ENCODE measurements at places on chromosomes 1 and 21. TPM values are rescaled to one million over a fixed set of nuclear protein-coding genes. Genes with fewer than 3 reads are reported as not detected.

The BATF3 gene
- total RNA-seq: 0.68 TPM

GRCh38 chr1:58870298-58870676, 86.4 kb upstream of the JUN start:
- ATAC-seq: no peak

- no peak for ATAC-seq
Measured at GRCh38 chr1:178382372-178382771, 114.4 kb downstream of the CLEC20A start.

- no peak for ATAC-seq
Measured at GRCh38 chr1:220839474-220839873, 39.8 kb upstream of the HLX start.

- ATAC-seq: no peak
Measured at GRCh38 chr1:230745071-230745470, 2.1 kb upstream of the CAPN9 start.

The C1orf94 gene
- not detected for total RNA-seq

The TENT5C gene
- total RNA-seq: 1.1 TPM

GRCh38 chr1:26555550-26555981, 26.0 kb downstream of the RPS6KA1 start:
- no peak for ATAC-seq

GRCh38 chr1:247347477-247348222, 16.0 kb upstream of the ZNF496 start:
- ATAC-seq: peak; percentile 17

The HSD3B1 gene
- total RNA-seq: not detected

- ATAC-seq: peak; percentile 71
Measured at GRCh38 chr1:172895761-172896160, 155.0 kb downstream of the TNFSF18 start.

DNA sequence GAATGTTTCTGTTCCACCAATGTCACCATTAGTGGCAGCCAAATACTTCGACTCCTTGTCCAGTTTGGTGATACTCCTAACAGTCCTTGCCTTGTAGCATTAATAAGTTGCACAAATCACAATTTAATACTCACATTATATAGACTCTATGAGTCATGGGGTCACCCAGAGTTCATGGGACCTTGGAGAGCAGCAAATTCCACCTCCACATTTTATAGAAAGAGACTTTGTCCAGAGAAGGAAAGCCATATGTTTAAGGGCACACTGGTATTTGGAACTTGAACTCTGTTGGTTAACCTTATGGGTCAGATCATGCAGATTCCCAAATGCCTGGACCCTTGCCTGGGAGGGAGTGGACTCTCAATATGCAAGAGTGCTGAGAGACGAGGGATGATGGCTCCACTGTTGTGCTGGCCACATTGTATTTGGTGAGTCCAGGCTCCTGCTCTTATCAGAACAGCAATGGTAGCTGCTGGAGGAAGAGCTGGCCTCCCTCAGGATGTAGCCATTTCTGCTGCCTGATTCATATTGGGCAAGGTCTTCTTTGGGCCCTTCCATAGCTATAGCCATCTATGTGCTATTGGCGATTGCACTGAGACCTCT, 30.6 kb downstream of the DNAJC6 start:
- peak; percentile 70 for ATAC-seq

DNA sequence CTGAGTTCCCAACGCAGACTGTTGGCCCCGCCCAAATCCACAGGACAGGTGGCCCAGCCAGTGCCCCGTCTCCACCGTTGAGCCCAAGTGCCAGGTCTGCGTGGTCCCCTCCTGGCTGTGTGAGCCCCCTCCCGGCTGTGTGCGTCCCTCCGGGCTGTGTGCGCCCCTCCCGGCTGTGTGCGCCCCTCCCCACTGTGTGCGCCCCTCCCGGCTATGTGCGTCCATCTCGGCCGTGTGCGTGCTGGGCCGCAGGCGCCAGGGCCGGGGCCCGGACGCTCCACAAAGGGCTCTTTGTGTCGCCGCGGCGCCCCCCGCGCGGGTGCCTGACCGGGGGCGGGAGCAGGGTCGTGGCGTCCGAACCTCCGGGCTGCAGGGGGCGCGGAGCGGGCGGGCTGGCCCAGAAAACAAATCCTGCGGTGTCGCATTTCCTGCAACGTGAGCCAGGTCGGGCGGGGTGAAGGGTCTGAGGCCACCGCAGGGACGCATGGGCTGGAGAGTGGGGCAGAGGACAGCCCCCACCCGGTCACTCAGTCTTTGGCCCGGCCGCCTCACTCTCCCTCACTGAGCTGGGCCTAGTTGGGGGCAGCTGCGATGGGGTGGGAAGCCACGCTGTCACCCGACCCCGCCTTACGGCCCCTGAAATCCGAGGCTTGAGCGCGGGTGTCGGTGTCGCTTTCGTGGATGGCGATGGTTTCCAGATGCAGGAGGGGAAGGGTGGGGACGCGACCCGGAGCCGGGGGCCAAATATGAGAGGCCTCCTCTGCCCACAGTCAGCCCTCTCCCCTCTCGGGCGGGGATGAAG, 18.8 kb downstream of the TNFRSF25 start:
- no peak for ATAC-seq

DNA sequence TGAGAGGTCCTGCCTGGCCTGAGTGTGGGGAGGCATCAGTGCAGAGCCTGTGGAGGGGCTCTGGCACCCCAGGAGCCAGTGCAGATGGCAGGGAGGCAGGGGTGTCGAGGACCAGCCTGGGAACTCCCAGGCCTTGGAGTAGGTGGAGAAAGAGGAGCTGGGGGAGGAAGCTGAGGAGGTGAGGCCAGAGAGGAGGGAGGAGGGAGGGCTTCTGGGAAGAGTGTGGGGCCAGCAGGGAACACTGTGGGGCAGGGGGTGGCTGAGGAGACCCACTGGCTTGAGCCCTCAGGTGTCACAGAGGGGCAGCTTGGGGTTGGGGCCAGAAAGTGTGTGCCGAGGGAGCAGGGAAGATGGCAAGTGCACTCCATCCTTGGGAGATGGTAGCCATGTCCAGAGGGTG, 3.8 kb downstream of the COQ8A start:
- no peak for ATAC-seq

- ATAC-seq: no peak
Measured at GRCh38 chr1:65940126-65940525, 147.4 kb downstream of the PDE4B start.

GRCh38 chr1:102032534-102032933, 35.8 kb upstream of the OLFM3 start:
- ATAC-seq: no peak

GRCh38 chr1:203276408-203276807, 28.9 kb upstream of the BTG2 start:
- no peak for ATAC-seq

DNA sequence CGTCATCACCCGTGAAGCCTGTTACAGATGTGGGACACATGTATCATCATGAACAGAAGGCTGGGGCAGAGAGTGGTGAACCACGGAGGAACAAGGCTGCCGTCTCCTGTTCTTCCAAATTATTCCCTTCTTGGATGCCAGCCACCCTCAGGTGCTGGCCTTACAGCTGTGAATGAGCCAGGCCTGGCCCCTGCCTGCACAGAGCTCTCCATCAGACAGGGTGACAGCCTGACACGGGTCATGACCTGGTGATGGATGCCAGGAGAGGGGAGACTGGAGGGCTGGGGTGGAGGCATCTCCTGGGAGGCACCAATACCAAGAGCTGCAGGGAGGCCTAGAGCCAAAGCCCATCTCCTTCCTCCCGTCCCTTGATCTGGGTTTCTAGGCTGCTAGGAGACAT, 230.0 kb upstream of the C1orf174 start:
- no peak for ATAC-seq

GRCh38 chr1:114641377-114641776, 28.5 kb downstream of the DENND2C start:
- ATAC-seq: no peak

DNA sequence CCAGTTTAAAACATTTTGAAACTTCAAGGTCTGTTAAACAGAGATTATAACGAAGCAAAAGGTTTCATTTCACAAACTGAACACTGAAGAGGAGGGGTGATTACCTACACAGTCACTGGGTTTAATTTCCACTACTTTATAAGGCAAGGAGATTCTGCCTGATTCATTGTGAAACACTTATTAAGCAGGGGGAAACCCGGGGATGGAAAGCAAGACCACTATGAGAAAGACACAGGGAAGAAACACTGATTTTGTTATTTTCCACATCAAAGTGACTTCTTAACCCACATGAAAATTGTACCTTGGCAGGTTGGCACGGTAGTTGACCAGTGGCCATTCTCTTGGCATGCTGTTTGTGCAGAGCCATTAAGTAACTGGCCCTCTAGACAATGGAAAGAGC, 8.1 kb upstream of the F5 start:
- ATAC-seq: no peak

GRCh38 chr1:29954591-29954990, 718.3 kb downstream of the PTPRU start:
- ATAC-seq: no peak

- ATAC-seq: no peak
Measured at GRCh38 chr1:179082999-179083335, 1.1 kb downstream of the TOR3A start.

DNA sequence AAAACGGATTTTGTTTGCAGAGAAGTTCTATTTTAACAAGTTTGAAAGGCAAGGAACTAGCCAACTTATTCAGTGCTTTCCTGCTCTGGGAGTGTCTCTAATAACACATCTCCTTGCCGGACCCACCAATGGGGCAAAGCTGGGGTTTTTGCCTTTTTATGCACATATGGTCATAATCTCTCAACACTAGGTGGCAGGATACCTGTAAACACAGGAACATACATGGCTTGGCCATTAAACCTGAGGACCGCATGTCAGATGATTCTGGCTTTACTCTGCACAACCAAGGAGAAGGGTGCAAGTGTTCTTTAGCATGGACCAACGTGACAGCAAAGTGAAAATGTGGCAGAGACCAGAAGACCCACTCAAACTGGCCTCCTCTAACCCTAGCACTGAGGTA, 4.9 kb downstream of the TMEM9 start:
- no peak for ATAC-seq

DNA sequence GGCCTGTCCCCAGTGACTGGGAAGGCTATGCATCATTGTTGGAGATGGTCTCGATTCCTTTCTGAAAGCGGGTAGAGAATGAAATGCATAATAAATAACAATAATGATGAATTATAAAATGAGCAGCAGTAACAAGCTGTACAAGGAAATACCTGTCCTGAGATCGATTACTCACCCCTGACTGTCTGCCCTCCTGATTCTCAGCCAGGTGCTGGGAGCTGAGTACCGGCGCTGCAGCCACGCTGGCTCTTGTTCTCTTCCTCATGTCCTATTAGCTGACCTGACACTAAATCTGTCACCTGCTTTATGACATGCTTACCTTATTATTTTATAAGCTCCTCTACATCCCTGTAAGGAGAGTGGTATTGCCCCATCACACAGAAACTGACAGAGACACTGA, 3.4 kb downstream of the AGPAT3 start:
- ATAC-seq: peak; percentile 66

GRCh38 chr1:182643699-182644098, 39.5 kb upstream of the RGS16 start:
- peak; percentile 87 for ATAC-seq

The ROR1 gene
- total RNA-seq: 4.4 TPM

The CTSK gene
- 7.7 TPM for total RNA-seq

GRCh38 chr21:26495283-26495849, 77.7 kb downstream of the CYYR1 start:
- no peak for ATAC-seq

The NBPF4 gene
- total RNA-seq: 0.08 TPM

GRCh38 chr1:53804791-53805505, 33.1 kb downstream of the NDC1 start:
- no peak for ATAC-seq

DNA sequence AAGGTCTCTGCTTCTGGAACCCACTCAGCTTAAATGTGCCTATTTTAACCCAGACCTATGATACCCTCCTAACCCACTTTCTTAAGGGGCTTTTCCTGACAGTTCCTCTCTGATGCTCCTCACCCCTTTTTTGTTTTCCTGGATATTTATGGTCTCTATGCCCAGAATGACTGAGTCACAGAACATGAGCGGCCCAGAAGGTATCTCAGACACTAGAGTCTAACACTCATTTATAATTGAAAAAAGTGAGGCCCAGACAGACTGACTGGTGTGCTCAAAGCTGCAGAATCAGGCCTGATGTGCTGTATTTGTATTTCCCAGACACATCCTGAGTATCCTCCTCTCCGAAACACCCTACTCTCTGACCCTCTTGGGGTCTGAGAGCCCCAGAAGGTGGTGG, 44.0 kb downstream of the LRRC71 start:
- ATAC-seq: no peak

The S100A8 gene
- total RNA-seq: 27,439 TPM

DNA sequence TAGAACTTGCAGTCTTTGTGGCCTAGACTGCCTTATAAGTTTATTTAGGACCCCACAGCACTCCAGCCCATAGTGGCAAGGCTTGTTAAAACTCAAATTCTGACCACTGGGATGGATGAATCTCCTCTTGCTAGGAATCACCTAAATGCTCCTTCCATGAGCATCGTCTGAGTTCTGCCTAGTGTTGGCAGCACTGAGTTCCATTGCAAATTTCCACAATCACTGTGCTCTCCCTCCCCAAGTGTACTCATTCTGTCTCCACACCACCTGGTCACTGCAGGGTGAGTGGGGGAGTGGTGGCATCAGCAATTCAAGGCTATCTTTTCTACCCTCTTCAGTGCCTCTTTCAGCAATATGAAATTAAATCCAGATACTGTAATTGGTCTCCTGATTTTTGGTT, 46.7 kb upstream of the PTBP2 start:
- ATAC-seq: no peak

The PRAMEF10 gene
- not detected for total RNA-seq

GRCh38 chr1:24931468-24932231, 1.6 kb upstream of the RUNX3 start:
- no peak for ATAC-seq

GRCh38 chr1:100604372-100604771, 66.4 kb downstream of the GPR88 start:
- ATAC-seq: no peak

- peak; percentile 3 for ATAC-seq
Measured at GRCh38 chr1:225816643-225817538, 7.0 kb downstream of the EPHX1 start.

DNA sequence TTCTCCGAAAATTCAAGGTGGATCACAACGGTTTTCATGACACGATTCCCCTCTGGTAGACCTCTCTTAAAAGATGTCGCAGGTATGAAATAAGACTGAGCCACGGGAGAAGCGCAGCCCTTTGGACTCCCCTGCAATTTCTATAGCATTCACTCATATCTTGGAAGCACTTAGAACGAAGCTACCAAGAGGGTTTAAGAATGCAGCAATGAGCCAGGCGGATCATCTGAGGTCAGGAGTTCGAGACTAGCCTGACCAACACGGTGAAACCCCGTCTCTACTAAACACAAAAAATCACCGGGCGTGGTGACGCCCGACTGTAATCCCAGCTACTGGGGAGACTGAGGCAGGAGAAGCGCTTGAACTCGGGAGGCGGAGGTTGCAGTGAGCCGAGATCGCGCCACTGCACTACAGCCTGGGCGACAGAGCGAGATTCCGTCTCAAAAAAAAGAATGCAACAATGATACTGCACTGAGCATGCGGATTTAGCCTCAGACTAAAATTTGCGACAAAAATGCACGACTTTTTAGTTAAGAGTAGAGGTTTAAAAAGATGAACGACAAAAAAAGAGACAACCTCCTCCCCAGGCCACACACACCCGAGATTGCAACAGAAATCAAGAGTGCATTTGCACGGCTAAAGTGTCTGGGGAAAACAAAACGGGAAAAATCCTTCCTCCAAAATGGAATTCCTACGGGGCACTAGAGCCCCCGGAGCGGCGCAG, 743 bp downstream of the TOMM20 start:
- ATAC-seq: peak; percentile 2

The CALML6 gene
- 0.20 TPM for total RNA-seq

GRCh38 chr1:201281573-201281972, 1.7 kb upstream of the PKP1 start:
- ATAC-seq: no peak

All from esophagus mucosa (tissue), 1 donor.